ENCODE measurements at places on chromosomes 7 and 10. TPM values are rescaled to one million over a fixed set of nuclear protein-coding genes. Genes with fewer than 3 reads are reported as not detected.

The MGAM2 gene
- not detected for total RNA-seq

The FFAR4 gene
- not detected for total RNA-seq

The NANOS1 gene
- 0.17 TPM for total RNA-seq

The AFAP1L2 gene
- total RNA-seq: 1.9 TPM

The SLC29A3 gene
- total RNA-seq: 2.2 TPM

The LRRC4 gene
- 0.45 TPM for total RNA-seq

The ECD gene
- 26.5 TPM for total RNA-seq

The KCND2 gene
- 0.17 TPM for total RNA-seq

The TMEM176A gene
- total RNA-seq: 0.15 TPM

The TMEM270 gene
- total RNA-seq: not detected

The SAMD9L gene
- total RNA-seq: 2.7 TPM

The GPER1 gene
- 4.2 TPM for total RNA-seq

The SLIT1 gene
- total RNA-seq: under 0.01 TPM

The CDHR1 gene
- under 0.01 TPM for total RNA-seq

The NUTM2B gene
- total RNA-seq: 0.89 TPM

The WDR37 gene
- total RNA-seq: 10.6 TPM

The NEUROG3 gene
- not detected for total RNA-seq

The IKZF1 gene
- not detected for total RNA-seq

The CALHM1 gene
- total RNA-seq: not detected

The UTF1 gene
- total RNA-seq: not detected

The TMEM236 gene
- not detected for total RNA-seq

The TMEM184A gene
- total RNA-seq: under 0.01 TPM

The CDH23 gene
- total RNA-seq: under 0.01 TPM

The SPDYE9 gene
- total RNA-seq: not detected

The HSPA12A gene
- 4.7 TPM for total RNA-seq

The COL26A1 gene
- not detected for total RNA-seq

The ZNF107 gene
- total RNA-seq: 3.2 TPM

The FRMPD2 gene
- total RNA-seq: not detected

The ANXA8L1 gene
- total RNA-seq: not detected

The CLRN3 gene
- not detected for total RNA-seq

The LRGUK gene
- total RNA-seq: not detected

Data from bronchus fibroblast of lung (primary cell).